ENCODE measurements at places on chromosomes 4 and X.

DNA sequence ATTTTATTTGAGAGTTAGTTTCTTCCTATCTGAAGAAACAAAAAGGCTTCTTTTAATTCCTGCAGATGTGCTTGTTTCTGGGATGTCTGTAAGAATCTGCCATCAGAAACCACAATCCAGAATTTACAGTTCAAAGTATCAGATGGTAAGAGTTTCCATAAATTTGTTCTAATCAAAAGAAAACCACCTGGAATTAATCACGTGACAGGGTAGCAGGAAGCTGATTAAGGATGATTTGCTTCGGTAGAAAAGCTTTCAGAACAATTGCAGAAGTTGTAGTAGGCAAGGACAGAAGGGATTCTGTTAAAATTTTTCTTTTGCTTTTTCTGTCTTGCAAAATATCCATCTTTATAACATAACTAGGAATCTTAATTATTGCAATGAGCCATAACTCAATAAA is 1975.1 kb upstream of the AGA start:
- DNase-seq, result no peak

DNA sequence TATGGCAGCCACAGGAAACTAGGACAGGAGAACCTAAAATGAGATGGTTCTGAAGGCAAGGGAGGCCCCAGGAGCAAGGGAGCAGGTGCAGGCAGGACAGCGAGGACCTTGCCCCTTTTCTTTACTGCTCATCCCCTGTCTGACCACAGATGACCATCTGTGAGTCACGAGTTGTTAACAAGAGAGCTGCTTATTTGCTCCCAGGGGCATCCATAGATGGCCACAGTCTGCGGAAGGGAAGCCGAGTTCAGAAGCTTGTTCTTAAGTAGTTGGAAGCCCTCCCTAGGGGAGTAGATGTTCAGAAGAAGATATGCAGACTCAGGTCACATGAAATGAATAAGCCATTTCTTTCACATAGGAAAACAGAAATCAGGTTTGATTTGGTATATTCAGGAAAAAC is 69.4 kb downstream of the EVC2 start:
- DNase-seq, result no peak

- no peak for DNase-seq
Observed at GRCh38 chrX:41556958-41557357, 109.8 kb downstream of the NYX start.

DNA sequence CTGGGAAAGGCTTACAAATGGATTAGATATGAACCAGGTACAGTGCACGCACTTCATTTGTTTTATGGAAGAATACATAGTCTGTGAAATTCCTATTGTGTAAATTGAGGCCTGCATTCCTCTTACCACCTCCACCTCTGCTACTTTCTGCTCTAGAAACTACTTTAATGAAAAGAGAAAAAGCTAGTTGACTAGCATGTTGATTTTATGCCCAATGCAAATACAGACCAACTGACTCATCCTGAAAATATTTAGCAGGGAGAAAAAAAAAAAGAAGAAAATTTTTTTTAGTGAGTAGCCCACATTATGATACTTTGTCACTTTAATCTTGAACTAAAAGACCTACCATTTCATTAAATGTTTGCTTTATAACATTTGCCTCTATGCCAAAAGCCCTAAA is 41.2 kb downstream of the DCLK2 start:
- DNase-seq, result no peak

GRCh38 chrX:17036171-17036961 is 89.9 kb downstream of the REPS2 start:
- no peak for DNase-seq

- DNase-seq, result no peak
Observed at GRCh38 chrX:118503260-118504041, 7.8 kb downstream of the DOCK11 start.
